ENCODE measurements at places on chromosomes 1 and 21.

- DNase-seq = no peak
Observed at GRCh38 chr1:41572224-41572623, 87.7 kb upstream of the EDN2 start.

- DNase-seq = no peak
Observed at GRCh38 chr1:46379996-46380395, 14.1 kb upstream of the FAAH start.

DNA sequence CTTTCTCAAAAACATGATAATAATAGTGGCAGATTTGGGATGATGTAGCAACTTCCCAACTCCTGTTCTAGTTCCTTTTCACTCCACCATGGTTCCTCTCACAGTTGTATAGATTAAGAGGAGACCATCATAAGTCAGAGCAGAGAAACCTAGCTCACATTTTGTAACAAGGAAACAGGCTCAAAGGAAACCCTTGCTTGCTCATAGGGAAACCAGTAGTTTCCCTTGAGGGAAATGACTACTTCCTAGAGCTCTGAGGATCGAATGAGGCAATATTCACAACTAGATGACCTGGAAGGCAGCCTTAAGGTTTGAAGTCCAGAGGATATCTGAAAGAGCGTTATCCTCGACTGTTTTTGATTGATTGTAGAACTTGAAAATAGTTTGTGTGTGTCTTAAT, 76.1 kb upstream of the C8B start:
- no peak for DNase-seq

GRCh38 chr1:193326296-193326695, 139.9 kb upstream of the B3GALT2 start:
- no peak for DNase-seq
